ENCODE measurements at places on chromosomes 5 and 9.
A peak's percentile ranks its signal among the peaks of the same experiment; 100 is the strongest.

DNA sequence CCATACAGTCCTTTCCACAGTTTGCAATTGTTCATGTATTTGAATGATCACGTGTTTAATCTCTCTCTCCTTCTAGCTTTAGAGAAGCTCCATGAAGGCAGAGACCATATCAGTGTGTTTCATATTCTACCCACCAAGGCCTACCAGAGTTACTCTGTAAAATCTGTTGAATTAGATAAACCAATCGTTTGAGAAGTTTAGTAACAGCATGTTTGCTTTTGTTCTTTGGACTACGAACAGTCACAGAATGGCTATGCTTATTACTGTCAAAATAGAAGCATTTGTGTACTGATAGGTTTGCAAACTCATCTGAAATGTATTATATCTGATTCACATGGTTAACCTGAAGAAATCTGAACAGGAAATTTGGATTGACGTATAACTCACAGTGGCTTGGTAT, 93.8 kb downstream of the ITGA1 start:
- no peak for DNase-seq

- DNase-seq, result no peak
Observed at GRCh38 chr9:21023861-21024260, 7.6 kb downstream of the HACD4 start.

DNA sequence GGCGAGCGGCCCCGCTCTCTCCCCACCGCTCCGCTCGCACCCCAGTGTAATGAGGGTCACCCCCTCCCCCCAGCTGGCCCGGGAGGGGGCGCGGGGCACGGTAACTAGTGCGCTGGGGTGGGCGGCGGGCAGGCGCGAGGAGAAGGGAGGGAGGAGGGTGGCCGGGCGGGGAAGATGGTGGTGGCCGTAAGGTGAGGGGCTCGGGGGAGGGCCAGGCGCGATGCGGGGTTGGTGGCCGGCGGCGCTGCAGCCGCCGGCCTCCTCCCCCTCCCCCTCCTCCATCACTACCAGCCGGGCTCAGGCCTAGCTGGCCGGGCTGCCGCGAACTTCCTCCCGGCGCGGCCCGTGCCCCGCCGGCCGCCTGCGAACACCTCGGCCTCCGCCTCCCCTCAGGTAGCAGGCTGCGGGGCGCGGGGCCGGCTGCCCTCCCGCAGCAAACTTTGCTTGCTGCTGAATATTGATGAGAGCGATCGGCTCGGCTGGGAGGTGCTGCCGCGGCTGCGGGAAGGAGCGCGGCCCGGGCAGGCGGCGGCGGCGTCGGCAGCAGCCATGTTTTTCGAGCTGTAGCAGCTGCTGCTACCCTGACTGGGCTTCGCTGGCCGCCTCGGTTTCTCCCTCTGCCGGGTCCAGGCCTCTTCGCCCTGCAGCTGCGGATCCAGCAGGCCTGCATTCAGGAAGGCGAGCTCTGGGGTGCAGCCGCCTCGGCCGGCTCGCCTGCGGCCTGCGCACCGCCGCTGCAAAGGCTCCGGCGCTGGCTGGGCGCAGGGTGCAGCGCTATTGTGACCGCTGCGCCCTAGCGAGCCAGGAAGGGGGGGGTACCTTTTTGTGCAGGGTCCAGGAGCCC, 502 bp downstream of the NSD1 start:
- DNase-seq, result no peak

GRCh38 chr5:135304352-135305221, 94.4 kb downstream of the MACROH2A1 start:
- DNase-seq, result no peak

GRCh38 chr5:167861129-167861927, 430.1 kb upstream of the WWC1 start:
- no peak for DNase-seq

DNA sequence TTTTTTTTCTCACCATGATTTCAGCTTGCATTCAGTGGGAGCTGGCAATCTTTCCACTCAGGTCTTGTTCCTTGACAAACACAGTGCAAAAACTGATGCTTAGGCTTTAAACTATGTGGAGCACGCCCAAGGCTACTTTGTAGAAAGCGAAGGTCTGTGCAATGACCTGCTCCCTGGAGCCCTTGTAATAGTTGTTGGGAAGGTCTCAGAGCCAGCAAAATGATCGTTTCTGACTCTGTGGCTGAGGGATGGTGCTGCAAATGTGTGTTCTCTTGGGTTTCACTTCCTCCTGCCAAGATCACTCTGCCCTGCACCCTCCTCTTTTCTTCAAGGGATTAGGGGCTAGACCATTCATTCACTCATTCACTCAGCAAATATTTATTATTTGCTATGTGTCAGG, 249.7 kb upstream of the MAP3K1 start:
- no peak for DNase-seq

- DNase-seq, result no peak
Observed at GRCh38 chr5:137507150-137507549, 8.0 kb upstream of the SPOCK1 start.

GRCh38 chr5:56831773-56832172, 16.4 kb downstream of the MAP3K1 start:
- DNase-seq, result no peak

GRCh38 chr5:72234265-72234700, 85.8 kb downstream of the MRPS27 start:
- no peak for DNase-seq

DNA sequence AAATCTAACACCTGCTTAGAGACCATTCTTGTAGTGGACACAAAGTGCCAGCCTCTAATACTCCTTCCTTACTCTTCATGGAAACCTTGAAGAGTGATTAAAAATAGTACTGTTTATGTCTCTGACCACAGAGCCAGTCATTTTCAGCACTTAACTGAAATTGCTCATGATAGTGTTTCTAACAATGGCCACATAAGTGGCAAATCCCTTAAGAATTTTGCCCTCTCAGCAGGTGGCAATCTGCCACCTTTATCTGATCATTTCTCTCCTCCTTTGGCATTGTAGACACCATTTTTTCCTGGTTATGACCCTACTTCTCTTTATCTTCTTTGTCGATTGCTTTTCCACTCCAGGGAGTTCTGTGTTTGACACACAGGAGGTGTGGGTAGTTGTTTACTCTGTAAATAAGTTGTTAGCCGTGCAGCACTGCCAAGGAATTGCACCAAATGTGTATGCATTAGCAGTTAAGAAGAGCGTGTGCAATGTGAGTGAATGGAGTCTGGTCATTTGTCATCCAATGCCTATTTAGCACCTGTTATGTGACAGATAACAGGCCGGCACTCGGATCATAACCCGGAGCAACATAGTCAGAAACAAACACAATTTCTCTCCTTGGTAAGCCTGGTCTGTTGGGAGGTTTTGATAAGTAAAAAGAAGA, 36.8 kb upstream of the STARD4 start:
- DNase-seq, result peak; percentile 66

GRCh38 chr5:95620870-95621838, 1.3 kb downstream of the GPR150 start:
- peak; percentile 46 for DNase-seq

GRCh38 chr9:99124534-99125255, 19.8 kb downstream of the TGFBR1 start:
- no peak for DNase-seq

DNA sequence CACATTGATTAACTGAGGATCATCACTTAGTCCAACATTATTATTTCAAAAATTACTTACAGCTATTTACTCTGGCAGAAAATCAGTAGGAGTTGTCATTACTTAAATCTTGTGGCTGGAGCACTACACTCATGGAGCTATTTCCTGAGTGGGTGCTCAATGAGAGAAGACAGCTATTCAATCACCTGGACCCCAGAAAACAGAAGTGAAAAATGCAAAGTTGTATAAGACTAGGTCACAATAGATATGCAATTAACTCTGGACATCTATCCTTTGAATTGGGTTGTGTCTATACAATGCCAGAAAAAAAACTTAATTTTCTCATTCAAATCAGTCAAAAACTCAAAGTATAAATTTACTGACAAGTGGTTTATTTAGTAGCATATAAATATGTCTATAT, 340.9 kb downstream of the EFNA5 start:
- DNase-seq, result no peak

GRCh38 chr5:110055302-110055701, 365.6 kb downstream of the MAN2A1 start:
- DNase-seq, result no peak

DNA sequence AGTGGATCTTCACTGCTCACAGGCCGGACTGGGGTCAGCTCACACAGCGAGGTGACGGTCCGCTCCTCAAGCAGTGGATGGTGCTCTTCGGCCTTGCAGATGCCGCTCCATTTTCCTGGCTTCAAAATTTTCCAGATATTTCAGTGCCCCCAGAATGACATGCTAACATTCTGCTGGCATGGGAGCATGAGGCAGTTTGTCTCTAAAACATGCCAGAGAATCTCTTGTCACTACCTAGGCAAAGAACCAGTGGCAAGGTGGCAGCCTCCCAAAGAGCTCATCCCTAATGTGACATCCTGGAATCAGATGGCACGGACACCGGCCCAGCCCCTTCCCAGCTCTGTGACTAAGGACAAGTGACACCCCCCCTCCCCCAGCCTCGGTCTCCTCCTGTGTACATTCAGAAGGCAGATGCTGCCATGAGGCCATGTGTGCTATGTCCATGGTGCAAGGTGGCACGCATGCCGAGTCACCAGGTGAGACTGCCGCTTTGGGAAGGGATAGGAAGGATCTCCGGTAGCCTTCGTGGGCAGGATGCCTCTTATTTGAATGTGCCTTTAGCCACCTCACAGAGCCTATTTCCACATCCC, 2.7 kb downstream of the S1PR3 start:
- no peak for DNase-seq

- DNase-seq, result no peak
Observed at GRCh38 chr5:76723266-76723665, 7.3 kb downstream of the F2R start.

GRCh38 chr5:7361593-7361992, 34.3 kb upstream of the ADCY2 start:
- DNase-seq, result no peak

- peak; percentile 50 for DNase-seq
Observed at GRCh38 chr5:91382530-91383026, 539 bp downstream of the ARRDC3 start.
